ENCODE measurements at places on chromosomes 16 and 17.

GRCh38 chr17:69175625-69176456, 34.1 kb upstream of the ABCA6 start:
- DNase-seq: no peak

- DNase-seq: no peak
These were observed 10.6 kb downstream of the FBXO39 start for GRCh38 chr17:6786618-6787017.

DNA sequence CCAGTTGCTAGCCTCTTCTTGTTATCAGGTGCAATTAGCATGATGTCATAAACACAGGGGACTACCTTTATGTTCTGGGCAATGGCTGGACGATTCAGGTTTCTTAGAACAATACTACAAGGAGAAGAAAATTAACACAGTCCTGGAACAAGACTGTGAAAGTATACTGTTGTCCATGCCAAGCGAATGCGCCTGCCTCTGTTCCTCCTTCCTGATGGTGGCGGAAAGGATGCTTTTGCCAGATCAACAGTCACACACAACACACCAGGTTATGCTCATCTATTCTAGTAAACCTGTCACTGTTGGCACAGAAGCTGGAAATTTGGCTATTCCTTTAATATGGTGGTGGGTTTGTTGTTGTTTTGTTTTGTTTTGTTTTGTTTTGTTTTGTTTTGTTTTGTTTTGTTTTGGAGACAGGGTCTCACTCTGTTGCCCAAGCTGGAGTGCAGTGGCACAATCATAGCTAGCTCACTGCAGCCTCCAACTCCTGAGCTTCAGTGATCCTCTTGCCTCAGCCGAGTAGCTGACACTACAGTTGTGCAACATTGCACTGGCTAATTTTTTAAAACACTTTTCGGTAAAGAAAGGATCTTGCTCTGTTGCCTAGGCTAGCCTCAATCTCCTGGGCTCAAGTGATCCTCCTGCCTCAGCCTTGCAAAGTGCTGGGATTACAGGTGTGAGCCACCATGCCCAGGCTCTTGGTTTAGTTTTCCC, 3.1 kb upstream of the CD300LD start:
- DNase-seq: no peak

GRCh38 chr17:62818526-62818925, 10.4 kb upstream of the MARCHF10 start:
- no peak for DNase-seq

DNA sequence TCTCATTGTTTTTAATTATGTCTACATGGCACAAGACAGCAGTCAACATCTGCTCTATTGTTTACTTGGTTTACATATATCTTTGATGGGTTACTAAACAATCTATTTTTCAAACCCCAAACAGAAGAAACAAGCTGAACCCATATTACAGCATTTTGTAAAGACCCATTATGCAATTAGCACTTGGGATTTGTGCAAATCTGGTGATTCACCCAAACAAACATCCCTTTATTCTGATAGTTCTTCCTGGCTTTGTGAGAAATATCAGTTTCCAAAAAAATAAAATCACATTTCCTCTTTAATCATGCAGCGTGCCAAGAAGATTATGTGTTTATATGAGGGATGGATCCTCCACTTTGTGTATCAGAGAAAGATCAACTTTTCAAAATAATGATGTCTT, 16.8 kb upstream of the RBFOX1 start:
- no peak for DNase-seq

GRCh38 chr16:89828199-89828869, at the start of gene SPIRE2:
TSS of gene SPIRE2 (plus strand) at chr16:89828475. CDS start at chr16:89828551, 76 bp downstream.
- DNase-seq: peak; percentile 75

DNA sequence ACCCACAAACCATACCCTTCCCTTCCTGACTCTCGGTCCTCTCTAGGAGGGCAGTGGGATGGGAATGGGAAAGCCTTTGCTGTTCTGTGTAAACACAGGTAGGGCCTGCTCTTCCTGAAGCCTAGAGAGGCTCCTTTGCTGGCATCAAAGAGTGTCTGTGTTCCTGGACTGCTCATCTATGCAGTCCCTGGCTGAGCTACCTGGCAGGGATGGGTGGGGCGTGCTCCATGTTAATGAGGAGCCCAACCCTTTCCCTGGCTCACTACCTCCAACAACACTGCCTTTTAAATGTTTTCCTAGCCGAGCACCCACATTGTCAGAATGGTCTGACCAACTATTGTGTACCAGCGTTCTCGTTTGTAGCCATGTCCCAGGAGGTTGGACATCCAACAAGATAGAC, 26.6 kb upstream of the NAGLU start:
- DNase-seq: no peak

GRCh38 chr16:2532494-2533141, 1.4 kb upstream of the CEMP1 start:
- DNase-seq: peak; percentile 72

DNA sequence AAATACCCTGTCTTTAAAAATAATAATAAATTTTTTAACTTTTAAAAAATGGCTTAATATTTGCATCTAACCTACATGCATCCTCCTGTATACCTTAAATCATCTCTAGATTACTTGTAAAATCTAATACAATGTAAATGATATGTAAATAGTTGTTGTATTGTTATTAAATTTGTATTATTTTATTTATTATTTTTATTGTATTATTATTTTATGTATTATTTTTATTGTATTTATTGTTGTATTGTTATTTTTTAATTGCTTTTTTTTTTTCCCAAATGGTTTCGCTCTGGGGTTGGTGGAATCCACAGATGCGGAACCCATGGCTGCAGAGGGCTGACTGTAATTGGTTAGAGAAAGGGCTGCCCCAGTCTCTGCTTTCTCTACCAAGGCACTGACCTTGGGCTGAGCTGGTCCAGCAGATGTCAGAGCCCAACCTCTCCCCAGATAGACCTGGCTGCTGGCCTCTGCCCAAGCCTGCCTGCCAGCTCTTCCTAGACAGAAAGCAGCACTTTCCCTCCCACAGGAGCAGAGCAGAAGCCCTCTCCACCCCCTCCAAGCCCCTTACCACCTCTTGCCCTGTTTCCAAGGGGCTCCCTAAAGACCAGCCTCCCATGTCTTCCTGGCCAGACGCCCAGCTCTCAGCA, 183.8 kb downstream of the GSG1L start:
- DNase-seq: no peak

DNA sequence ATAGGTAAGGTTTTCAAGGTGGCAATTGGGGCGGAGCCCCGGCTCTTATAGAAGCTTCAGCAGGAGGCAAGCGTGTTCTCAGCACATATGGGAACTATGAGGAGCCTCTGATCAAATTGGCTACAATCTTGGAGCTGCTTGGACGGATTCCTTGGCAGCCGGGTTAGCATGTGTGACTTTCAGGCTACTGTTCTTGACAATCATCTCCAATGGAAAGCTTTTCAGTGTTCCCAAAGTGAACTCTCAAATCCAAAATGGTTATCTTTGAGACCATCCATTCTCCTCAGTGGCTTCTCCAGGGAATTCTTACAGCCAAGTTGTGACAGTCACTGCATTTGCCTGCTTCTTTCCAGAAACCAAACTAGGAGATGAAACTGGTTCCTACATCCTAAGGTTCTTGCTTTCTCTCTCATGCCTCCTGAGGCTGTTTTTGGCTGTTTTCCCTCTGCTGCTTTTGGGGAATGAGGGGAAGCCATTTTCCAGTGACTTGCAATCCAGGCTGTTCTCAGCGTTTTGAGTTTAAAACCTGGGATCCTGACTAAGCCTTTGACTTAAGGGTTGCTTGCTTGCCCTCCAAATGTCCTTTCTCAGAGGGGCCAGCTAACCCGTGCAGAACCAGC, 10.9 kb downstream of the HAS3 start:
- no peak for DNase-seq

DNA sequence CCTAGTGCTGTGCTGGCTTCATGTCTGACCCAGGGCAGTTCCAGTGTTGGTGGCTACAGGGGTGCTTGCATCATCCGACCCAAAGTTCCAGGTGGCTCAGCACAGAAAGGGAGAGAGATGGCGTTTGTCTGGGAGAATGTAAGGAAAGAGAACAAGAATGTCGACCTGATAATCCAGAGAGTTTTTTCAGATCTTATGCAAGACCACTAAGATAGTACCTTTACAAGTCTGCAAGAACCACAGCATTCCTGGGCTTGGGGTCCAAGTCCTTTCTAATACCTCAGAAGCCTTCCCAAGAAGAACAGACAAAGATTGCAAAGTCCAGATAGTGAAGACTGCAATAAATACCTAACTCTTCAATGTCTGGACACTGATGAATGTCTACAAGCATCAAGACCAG, 363.0 kb upstream of the TOM1L1 start:
- DNase-seq: no peak

GRCh38 chr17:12485361-12485906, 180.3 kb upstream of the MYOCD start:
- no peak for DNase-seq

- peak; percentile 34 for DNase-seq
These were observed 30.4 kb downstream of the CFDP1 start for GRCh38 chr16:75402821-75403475.

GRCh38 chr16:23635958-23636357, 5.2 kb downstream of the PALB2 start:
- no peak for DNase-seq

- no peak for DNase-seq
These were observed 8.2 kb downstream of the ARL4D start for GRCh38 chr17:43406676-43407645.

DNA sequence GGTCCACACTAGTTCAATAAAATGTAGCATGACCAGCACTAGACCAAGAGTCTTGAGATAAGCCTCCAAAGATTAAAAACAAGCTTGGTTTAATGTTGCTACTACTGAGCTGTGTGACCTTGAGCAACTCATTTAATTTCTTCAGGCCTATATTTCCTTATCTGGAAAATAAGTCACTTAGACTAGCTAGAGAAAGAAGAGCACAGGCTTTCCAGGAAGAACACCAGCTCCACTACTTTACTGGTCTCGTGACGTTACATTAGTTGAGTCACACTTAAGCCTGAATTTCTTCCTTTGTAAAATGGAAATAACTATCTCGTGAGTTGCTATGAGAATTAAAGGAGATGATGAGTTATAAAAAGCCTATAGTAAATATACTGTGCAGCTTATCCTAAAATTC, 5.4 kb downstream of the HELZ start:
- DNase-seq: no peak

- DNase-seq: no peak
These were observed 8.0 kb upstream of the AKTIP start for GRCh38 chr16:53511084-53511402.

- DNase-seq: no peak
These were observed 18.4 kb downstream of the FOXJ1 start for GRCh38 chr17:76122431-76123190.

- DNase-seq: peak; percentile 69
These were observed 47.8 kb downstream of the ERN1 start for GRCh38 chr17:64081802-64082799.

- DNase-seq: peak; percentile 65
These were observed at the start of gene YBX2 for GRCh38 chr17:7294614-7295153. TSS of gene YBX2 (minus strand) at chr17:7294639. CDS start at chr17:7294500, 139 bp downstream.

GRCh38 chr16:87129771-87130170, 187.4 kb downstream of the C16orf95 start:
- DNase-seq: no peak

DNA sequence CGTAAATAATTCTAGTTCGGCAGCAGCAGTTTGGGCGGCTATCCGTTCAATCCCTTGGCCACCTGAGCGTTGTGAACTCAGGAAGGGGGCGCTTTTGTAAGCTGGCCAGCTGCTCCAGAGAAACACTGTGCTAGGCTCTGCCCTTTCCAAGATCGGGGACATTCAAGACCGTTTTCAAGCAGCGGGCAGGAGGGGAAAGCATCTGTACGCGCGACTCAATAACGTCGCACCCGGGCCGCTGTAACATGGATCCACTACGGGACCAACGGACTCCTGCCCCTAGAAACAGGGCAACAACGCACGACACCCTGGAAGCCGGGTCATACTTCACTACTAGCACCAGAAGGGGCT, 463 bp downstream of the TOP2A start:
- no peak for DNase-seq

GRCh38 chr17:30908717-30909420, 2.8 kb upstream of the TEFM start:
- DNase-seq: no peak

DNA sequence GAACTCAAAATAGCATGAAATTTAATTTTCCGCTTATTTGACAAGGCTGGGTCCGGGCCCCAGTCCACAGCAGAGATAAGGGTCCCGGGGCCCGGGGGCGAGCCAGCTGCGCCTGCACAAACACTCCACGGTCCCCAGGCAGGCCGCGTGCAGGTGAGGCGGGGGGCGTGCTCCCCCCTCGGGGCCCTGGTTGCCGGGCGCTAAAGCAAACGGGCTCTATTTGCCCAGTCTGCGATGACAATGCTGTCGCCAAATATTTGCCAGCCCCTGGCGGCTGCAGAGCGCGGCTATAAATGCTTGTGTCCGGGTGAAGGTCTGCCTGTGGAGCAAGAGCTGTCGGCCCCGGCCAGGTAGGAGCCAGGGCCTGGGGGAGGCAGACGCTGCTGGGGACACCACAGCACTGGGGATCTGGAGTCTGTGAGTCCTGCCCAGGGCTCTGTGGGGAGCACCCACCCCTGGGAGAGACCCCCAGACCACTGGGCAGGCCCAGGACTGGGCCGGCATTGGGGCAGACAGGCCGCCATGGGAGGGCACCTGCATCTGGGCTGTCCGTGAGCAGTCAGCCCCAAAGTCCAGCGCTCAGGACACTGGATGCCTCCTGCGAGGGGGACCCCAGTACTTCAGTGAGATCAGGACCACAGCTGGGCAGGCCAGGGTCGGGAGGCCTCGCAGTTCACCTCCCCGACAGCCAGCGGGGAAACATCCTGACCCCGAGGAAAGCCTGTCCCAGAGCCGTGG, at the start of gene PERCC1:
PERCC1 (plus strand) TSS at position 320 of the 738 bp plus-strand sequence. CDS start 1,516 bp downstream, outside the sequence.
- DNase-seq: no peak

DNA sequence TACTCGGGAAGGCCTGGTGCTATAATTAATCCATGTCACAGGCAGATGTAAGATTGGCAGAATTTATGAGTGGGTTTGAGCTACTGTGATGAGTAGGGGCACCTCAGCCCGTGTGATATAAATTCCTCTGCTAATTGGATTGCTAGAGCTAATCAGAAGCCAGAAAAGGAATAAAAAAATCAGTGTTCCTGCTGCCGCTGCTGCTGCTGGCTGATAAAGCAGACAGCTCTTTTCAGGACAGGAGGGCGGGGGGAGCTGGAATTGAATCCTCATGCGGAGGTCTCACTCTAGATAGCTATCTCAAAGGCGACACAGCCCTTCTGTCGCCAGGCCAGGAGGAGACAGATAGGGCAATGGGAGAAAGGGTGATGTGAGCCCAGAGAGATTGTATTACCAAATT, 182.7 kb upstream of the ZFHX3 start:
- DNase-seq: no peak
